Right renal cortex interstitium (tissue), 3 donors: ENCODE measurements at places on chromosomes 7 and 10. TPM values are rescaled to one million over a fixed set of nuclear protein-coding genes. Genes with fewer than 3 reads are reported as not detected.

The ZNF727 gene
- 0.32 TPM for polyA plus RNA-seq

DNA sequence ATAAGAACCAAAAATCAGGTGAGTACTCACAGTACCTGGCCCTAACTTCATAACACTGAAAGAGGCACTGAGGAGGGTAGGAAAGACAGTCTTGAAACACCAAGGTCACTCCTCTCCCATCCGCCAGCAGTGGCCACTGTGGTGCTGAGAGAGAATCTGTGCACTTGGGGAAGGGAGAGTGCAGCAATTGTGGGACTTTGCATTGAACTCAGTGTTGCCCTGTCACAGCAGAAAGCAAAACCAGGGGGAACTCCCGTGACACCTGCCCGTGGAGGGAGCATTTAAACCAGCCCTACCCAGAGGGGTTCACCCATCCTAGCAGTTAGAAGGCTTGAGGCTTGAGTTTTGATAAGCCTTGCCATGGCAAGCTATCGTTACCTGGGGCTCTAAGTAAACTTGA, 35.2 kb upstream of the MAP3K8 start:
- DNase-seq, result no peak

- no peak for DNase-seq
These were observed 236.3 kb upstream of the IGFBP3 start for GRCh38 chr7:46157404-46157803.

- no peak for DNase-seq
These were observed 220.9 kb downstream of the C7orf25 start for GRCh38 chr7:42690794-42691639.

DNA sequence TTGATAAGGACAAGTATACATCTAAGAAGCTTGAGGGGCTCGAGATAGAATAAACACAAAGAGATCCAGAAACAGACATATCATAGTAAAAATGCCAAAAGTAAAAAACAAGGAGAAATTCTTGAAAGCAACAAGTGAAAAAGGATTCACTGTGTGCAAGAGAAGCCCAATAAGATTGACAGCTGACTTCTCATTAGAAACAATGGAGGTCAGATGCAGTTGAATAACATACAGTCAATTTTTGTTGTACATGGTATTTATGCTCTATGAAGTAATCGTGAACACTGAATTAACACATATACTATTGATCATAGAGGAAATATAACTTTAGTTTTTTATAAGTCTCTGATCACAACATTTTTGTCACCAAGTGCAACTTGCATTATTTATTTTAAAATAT, 982.8 kb upstream of the SORCS1 start:
- DNase-seq, result no peak

- no peak for DNase-seq
These were observed 126.1 kb downstream of the SVIL start for GRCh38 chr10:29508554-29509244.
